ENCODE measurements at places on chromosomes 11 and 22.
A peak's percentile ranks its signal among the peaks of the same experiment; 100 is the strongest.

DNA sequence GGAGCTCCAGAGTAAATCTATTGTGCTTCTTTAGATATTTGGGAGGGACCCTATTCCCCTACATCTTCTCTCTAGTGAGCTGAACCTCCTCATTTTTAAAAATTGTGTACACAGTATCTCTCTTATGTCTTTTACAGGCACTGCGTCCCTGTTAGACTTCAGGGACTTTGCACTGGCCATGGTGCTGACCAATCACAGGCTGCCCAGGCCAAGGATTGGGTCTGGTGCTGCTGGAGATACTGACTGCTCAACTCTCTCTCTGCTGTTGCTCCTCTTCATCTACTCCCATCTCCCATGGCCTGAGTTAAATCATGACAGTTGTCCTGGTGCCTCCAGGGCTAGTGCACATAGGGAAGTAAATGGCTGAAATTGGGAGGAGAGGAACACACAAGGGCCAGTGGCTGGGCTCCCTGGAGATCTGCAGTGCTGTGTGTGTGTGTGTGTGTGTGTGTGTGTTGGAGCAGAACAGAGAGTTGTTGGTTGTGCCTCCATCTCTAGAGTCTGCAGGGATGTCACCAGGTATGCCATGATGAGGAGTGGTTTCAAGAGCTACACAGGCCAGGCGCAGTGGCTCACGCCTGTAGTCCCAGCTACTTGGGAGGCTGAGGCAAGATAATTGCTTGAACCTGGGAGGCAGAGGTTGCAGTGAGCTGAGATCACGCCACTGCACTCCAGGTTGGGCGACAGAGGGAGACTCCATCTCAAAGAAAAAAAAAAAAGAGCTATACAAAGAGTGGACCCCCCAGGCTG lies 155.3 kb downstream of the ST3GAL4 start:
- no peak for DNase-seq

- no peak for DNase-seq
Observed at GRCh38 chr22:30372915-30373314, 14.3 kb downstream of the RNF215 start.

GRCh38 chr11:88421530-88421929 lies 84.0 kb upstream of the CTSC start:
- DNase-seq = peak; percentile 47

DNA sequence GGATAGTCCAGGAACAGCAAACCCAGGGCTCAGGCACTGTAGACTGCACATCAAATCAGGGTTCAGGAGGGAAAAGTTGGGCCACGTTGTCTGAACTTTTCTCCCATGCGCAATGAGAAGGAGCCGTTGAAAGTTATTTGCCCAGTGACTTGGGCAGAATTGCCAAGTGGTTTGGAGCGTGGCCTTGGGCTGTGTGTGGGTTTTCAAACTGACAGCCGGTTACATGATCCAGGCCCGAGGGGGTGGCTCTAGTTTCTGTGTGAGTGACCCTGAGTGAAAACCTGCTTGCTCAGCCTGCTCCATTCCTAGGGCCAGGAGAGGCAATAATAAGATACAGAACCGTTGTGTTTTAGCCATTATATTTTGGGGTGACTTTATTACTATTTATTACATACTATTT lies 20.3 kb downstream of the MB start:
- no peak for DNase-seq

GRCh38 chr11:3220521-3221407 lies 2.2 kb upstream of the MRGPRG start:
- peak; percentile 23 for DNase-seq

DNA sequence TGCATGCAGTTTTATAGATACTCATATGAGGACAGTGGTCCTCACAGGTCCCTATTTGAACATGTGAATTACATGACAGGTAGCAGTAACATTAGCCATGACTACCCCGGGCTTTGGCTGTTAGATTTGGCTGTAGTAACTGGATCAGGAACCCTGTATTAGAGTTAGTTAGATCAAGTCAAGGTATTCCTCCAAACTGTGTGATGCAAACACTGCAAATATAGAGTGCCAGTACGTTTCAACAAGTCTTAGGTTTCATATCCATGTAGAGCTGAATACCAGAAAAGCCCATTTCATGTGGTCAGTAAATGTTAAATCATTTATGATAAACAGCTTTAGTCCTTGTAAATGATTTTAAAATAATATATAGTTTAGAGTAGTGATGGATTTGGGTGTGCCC lies 29.5 kb upstream of the PITPNB start:
- DNase-seq = no peak

DNA sequence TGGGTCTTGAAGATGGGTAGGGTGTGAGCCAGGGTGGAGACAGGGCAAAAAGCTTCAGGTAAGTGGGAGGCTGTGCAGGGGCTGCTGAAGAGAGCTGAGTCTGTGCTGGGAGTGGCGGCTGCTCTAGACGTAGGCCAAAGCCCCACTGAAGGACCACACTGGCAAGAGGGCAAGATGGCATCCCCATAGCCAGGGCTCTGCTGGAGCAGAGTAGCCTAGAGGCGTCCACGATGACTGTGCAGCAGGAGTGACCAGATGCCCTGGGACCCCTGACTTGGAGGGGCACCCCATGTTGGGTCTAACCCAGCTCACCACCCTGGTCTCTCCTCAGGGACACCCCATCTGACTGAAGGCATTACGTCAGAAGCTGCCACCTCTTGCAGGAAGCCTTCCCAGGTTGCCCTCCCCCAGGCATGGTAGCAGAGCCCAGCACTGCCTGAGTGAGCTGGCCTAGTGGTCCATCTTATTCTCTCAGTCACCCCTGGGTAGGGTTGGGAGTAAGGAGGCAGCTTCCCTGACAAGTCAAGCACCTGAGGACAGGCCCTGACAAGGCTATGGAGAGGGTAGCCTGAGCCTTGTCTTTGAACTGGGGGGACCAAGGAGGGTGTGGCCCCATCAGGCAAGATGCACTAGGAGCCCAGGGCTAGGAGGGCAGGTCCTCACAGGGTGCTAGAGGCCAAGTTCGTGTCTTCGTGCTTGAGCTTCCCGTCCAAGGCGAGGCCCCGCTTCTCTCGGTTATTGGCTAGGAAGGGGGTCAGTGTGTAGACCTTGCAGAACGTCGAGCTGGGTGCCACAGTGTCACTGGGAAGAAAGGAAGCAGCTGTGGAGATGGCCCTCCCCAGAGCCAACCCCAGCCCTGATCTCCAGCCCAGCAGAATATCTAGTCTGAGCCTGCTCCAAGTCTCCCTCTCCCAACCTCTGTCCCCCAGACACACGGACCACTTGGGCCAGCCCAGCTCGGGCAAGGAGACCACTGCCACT lies 33.1 kb downstream of the TPBGL start:
- no peak for DNase-seq

GRCh38 chr22:46132830-46133587 lies 17.3 kb upstream of the PPARA start:
- no peak for DNase-seq

GRCh38 chr11:111465400-111465799 lies 46.8 kb downstream of the BTG4 start:
- no peak for DNase-seq

- peak; percentile 39 for DNase-seq
Observed at GRCh38 chr11:10302744-10303557, 1.9 kb upstream of the ADM start.

DNA sequence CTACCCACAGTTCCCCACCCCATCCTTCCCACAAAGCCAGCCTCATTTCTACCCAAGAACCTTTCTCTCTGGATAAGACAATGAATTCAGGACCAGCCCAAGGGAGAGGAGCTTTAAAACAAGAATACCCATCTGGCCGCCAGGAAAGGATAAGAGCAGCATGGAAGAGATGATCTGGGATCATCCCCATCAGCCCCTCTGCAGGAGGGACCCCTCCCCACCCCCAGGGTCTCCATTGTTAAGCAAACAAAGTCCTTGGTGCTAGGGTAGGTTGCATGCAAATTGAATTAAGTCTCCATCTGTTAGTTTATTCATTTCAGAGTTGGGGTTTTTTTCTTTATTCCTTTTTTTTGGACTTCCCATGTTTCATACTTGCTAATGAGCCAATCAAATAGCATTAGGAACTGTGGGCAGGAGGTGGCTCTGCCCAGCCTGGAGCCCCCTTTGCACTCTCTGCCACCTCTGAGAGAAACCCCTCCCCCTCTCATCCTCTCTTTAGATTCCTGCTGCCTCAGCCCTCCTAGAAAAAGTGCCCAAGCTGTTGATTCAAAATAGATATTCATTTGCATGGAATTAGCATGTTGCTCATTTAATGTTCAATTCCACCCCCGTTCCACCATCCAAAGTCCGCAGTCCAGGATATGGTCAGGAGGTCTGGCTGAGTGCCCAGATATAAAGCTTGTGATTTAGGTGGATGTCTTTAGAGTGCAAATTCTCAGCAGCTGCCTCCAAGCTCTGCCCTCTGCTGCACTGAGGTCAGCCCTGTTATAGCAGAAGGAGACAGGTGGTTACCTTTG lies 138.5 kb upstream of the NCAM1 start:
- DNase-seq = no peak

- no peak for DNase-seq
Observed at GRCh38 chr11:81725701-81726100, 1008.0 kb downstream of the FAM181B start.

- peak; percentile 42 for DNase-seq
Observed at GRCh38 chr11:47248304-47248663, 330 bp downstream of the ACP2 start.

- DNase-seq = no peak
Observed at GRCh38 chr22:41915786-41916493, 1.1 kb upstream of the SHISA8 start.

GRCh38 chr11:115525531-115526006 lies 21.4 kb upstream of the CADM1 start:
- DNase-seq = no peak

DNA sequence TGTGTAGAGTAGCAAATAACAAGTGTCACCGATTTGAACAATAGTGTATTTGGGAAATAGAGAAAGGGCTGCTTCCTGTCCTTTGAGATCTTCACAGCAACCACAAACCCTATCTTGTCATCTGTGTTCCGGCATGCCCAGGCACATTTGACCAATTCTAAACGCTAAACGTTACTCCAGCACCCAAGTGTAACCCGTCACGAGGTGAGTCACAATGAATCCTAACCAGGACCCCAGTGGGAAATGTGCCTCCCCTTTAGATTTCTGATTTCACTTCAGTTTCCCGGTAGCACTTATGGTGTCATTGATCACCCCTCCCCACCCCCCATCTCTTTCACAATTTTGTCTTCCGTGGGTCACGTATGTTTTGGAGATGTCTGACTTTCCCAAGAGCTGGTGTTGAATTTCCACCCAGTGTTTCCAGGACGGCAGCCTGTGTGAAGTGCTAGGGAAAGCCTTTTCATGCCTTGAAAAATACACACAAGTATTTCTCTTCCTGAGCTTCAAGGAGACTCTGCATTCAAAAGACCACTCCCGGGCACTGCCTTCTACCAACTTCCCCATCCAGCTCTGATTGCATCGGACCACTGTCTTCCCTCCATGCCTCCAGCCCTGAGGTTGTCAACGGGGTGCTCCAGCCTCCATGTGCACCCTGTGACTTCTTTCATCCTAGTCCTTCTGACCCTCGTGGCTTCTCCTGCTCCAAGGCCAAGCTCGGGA lies 10.5 kb upstream of the C11orf24 start:
- peak; percentile 82 for DNase-seq

GRCh38 chr11:45246241-45246640 lies 39.9 kb downstream of the SYT13 start:
- DNase-seq = no peak

GRCh38 chr22:30485362-30485988 lies 13.7 kb upstream of the SEC14L3 start:
- peak; percentile 75 for DNase-seq

DNA sequence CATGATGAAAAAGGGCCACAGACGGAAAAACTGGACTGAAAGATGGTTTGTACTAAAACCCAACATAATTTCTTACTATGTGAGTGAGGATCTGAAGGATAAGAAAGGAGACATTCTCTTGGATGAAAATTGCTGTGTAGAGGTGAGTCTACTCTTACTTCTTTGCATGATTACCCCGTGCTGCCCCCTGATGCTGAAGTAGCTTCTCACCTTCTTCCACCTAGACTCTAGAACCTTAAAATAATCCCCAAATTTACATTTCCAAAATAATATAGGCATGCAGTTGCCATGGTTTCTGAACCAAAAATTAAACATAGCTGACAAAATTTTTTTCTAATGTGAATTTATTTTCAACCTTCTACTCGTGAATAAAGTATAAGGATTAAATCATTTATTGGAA lies 64.2 kb downstream of the SWAP70 start:
- DNase-seq = no peak

- DNase-seq = no peak
Observed at GRCh38 chr22:44741929-44742328, 10.4 kb upstream of the ARHGAP8 start.

DNA sequence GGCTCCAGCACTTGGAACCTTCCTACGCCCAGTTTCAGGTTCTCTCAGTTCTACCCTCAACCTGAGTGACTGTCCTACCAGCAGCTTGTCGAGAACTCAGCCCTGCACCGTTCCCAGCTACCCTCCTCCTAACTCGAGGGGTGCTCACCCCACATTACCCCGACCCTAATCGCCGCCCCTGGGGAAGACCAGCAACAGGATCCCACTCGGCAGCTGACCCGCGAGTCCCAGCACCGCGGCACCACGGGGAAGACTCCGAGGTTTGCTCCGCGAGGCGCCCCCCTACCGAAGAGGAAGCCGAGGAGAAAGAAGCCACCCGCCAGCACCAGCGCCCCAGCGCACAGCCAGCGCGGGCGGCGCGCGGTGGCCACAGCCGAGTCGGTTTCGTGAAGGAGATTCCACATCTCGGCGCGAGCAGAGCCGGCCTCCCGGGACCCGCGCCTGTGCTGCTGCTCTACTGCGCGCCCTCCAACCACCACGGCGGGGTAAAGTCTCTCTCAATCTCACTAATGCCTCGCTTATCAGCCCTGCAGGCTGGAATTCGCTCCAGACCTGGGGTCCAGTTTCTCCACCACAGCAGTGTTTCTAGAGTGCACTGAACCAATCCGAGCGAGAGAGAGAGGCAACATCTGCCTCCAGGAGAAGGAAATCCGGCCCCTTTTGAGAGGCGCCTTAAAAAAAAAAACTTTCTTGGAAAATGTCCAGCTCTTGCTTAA lies at the start of gene FOLH1:
Gene FOLH1 (minus strand): TSS at position 597 of the 716 bp plus-strand sequence. CDS start 193 bp downstream, at position 404.
- no peak for DNase-seq

GRCh38 chr11:30763951-30764350 lies 177.8 kb upstream of the MPPED2 start:
- no peak for DNase-seq

GRCh38 chr11:3159296-3160190 lies 5.6 kb downstream of the OSBPL5 start:
- no peak for DNase-seq

GRCh38 chr11:61077936-61078335 lies 24.4 kb upstream of the CD5 start:
- no peak for DNase-seq

GRCh38 chr22:32788904-32789624 lies 12.4 kb upstream of the TIMP3 start:
- DNase-seq = no peak

- no peak for DNase-seq
Observed at GRCh38 chr11:117930668-117931330, 1.6 kb upstream of the TMPRSS13 start.

GRCh38 chr11:63543711-63544110 lies 7.1 kb downstream of the PLAAT4 start:
- DNase-seq = no peak

DNA sequence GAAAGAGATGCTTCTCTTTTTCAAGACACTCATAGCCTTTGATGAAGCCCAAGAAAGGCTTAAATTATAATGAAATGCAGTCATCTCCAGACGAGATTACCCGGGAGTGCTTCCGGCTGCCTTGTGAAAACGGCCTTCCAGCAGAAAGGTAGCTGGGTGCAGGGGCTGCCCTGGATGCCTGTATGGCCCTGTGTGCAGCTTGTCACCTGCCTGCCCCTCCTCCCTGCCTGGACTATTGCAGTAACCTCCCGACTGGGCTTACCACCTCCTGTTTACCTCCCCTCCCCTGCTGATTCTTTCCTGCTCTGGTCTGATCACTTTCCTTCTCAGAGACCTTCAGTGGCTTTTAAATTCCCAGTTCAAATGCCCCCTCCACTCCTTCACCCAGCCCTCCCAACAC lies 126.4 kb upstream of the SYT13 start:
- no peak for DNase-seq

Measured in hematopoietic multipotent progenitor cell treated with erythropoietin and hydrocortisone succinate and interleukin-3 and kit ligand, for 8 days (in vitro differentiated cells).